ENCODE measurements at places on chromosomes 7 and 10.

DNA sequence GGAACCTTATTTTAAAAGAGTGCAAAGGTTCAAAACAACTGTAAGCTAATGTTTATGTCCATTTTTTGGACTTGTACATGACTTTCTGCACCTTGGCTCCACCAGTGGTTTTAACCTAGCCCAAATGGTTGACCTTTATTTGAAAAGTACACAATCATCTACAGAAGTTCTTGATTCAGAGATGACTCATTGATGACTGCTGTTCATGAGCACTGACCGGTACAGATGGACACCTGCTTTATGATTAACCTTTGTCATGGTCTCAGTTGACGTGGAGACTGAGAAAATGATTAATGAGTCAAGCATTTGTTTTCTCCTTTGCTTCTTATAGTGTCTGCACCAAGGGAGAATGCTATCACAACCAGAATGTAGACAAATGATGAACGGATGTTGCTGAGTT, 55.7 kb upstream of the PTER start:
- DNase-seq = no peak

- no peak for DNase-seq
Measured at GRCh38 chr7:117673839-117674238, 194.0 kb downstream of the CFTR start.

- no peak for DNase-seq
Measured at GRCh38 chr7:157430721-157431120, 93.9 kb downstream of the DNAJB6 start.

DNA sequence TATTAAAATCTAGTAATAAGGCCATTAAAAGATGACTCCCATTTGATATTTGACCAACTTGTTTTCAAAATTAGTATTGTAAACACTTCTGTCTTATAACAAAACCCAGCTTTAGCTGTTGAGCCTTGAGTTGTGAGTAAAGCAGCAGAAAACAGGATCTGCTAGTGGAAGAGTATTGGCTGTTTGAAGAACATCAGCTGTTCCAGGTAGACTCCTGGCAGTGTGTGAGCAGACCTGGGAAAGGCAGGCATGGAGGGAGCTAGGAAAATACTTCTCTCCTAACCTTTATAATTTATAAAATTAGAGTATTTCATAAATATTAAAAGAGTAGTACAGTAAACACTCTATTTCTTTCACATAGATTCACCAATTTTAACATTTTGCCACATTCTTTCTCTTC, 29.0 kb downstream of the KAT6B start:
- DNase-seq = no peak

All from activated CD8-positive, alpha-beta memory T cell treated with anti-CD3 and anti-CD28 coated beads, Interleukin-2, amount 50 U/mL, for 48 hours (primary cell).